ENCODE measurements at places on chromosomes 13 and 19.

DNA sequence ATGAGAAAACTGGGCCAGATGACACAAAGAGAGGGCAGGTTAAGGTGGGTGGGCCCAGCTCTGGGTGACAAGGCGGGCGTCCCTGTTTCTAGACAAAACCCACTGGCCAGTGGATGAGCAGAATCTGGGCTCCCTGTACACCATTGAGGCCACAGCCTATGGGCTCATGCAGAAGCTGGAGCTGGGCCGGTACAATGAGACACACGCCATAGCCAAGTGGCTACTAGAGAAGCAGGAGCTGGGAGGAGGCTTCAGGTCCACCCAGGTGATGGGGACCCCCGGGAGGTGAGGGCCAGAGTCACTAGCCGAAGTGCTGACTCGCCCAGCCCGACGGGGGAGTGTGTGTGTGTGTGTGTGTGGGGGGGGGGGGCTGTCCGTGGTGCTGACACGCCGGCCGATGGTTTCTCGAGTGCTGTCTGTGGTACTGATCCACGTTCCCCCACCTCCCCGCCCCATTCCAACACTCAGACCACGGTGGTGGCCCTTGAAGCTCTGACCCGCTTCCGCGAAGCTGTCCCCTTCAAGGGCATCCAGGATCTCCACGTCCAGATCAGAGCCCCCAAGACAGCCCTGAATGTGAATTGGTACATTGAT lies 24.3 kb upstream of the SHFL start:
- no peak for DNase-seq

GRCh38 chr13:94339116-94339687 lies 140.3 kb downstream of the DCT start:
- DNase-seq, result no peak

DNA sequence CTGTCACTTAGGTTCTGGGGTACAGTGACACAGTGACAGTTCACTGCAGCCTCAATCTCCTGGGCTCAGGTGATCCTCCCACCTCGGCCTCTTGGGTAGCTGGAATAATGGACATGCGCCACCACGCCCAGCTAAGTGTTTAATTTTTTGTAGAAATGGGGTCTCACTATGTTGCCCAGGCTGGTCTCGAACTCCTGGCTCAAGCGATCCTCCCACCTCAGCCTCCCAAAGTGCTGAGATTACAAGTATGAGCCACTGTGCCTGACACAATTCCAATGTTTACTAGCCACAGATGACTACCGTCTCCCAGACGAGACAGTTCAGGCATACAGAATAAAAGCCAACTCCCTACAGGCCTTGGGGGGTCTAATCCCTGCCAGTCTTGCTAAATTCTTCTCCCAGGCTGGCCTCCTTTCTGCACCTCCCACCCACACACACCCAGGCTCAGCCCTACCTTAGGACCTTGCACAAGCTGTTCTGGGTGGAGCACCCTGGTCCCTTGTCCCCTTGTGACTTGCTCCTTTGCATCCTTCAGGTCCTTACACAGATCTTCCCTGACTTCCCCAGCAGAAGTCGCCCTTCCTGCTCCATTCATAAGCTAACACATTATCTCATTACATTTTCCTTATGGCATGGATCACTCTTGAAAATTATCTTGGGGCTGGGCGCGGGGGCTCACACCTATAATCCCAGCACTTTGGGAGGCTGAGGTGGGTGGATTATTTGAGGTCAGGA lies 106.4 kb downstream of the INSR start:
- no peak for DNase-seq

DNA sequence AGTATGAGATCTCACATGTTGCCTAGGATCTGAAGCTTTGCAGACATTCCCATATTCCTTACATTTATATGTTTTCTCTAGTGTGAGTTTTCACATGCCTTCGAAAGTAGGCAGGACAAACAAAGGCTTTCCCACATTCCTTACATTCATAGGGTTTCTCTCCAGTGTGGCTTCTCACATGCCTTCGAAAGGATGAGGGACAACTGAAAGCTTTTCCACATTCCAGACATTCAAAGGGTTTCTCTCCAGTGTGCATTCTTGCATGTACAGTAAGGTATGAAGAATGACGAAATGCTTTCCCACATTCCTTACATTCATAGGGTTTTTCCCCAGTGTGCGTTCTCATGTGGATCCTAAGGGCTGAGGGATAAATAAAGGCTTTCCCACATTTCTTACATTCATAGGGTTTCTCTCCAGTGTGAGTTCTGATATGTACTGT lies 14.2 kb downstream of the ZNF699 start:
- DNase-seq, result no peak

- DNase-seq, result peak; percentile 38
These were observed 28.1 kb downstream of the BRD4 start for GRCh38 chr19:15304140-15304705.

DNA sequence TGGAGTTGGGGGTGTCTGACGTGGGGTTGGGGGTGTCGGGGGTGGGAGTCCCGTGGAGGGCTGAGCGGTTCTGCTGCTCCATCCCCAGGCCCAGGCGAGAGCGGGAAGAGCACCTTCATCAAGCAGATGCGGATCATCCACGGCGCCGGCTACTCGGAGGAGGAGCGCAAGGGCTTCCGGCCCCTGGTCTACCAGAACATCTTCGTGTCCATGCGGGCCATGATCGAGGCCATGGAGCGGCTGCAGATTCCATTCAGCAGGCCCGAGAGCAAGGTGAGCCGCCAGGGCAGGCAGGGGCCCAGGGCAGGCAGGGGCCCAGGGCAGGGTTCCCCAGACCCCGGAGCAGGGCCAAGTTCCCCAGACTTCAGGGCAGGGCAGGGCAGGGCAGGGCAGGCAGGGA lies 12.7 kb downstream of the GNA15 start:
- no peak for DNase-seq

DNA sequence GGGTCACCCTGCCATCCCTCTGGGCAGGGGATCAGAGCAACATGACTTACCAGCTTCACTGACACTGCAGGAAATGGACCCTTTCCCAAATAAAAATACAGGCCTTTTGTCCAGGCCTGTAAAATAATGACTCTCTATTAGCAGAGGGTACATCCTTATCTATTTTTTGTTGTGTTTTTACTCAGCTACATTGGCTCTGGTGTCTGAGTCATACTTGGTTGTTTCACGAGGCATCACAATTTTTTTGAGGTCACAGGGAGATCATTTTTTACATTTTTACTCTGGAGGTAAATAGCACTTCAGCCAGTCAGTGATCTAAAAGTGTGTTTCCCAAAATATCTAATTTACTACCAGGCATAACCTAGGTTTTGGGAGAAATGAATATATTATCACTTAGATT lies 6.9 kb upstream of the HTR2A start:
- DNase-seq, result no peak

- no peak for DNase-seq
These were observed 913.3 kb downstream of the UQCRFS1 start for GRCh38 chr19:28299649-28300048.

DNA sequence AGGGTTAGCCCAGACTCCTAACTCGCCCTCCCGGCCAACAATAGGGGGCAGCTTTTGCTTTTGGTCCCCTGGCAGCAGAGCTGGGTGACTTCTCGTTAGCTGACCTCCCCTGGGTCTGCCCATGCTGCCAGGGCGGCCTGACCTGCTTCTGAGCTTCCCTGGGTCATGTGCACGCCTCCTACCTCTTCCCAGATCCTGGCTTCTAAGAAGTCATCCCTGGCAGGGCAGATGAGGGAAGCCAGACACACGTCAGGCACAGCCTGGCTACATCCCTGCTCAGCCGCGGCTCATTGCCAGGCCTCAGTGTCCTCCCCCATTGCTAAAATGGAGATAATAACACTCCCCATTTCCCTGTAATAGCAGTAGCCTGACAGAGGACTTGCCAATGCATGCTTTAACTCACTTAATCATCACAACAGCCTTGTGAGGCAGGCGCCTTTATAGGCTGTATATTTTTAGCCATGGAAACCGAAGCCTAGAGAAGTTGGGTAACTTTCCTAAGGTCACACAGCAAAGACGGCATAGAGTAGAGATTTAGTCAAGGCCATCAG lies 2.1 kb downstream of the KCNK6 start:
- DNase-seq, result no peak

- peak; percentile 86 for DNase-seq
These were observed 19.4 kb downstream of the CEACAM21 start for GRCh38 chr19:41595258-41595889.

DNA sequence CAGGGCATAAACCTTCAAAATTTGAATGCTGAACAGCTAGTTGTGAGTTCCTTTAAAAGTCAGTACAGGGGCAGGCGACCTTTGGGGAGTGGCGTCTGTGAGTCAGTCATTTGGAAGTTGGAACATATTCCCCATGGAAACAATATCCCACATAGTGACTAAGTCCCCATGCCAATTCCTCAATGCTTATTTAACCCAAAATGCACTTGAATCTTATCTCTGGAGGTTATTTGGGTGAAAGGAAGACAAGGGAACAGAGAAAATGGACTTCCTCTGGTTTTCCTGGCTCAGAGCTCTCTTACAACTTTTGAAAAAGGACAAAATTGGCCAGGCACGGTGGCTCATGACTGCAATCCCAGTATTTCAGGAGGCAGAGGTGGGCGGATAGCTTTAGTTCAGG lies 479.2 kb upstream of the NBEA start:
- no peak for DNase-seq

GRCh38 chr19:58182577-58182988 lies 278 bp upstream of the ZNF274 start:
- DNase-seq, result peak; percentile 83

DNA sequence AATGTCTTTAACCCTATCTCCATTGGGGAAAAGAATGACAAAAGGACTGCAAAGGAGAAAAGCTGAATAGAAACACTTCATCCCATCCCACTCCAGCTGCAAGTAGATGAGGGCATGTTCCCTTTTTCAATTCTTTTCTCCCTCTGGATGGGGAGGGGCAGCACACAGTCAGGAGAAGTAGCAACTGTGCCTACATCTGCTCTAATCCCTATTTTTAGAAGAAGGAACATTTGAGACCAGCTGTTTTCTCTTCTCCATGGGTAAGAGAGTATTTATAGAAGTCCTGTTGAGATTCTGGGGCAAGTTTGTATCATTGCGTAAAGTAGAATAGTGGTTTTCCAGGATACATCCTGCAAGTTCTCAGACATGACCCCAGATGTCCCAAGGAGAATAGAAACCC lies 9.3 kb upstream of the GTF3A start:
- no peak for DNase-seq

DNA sequence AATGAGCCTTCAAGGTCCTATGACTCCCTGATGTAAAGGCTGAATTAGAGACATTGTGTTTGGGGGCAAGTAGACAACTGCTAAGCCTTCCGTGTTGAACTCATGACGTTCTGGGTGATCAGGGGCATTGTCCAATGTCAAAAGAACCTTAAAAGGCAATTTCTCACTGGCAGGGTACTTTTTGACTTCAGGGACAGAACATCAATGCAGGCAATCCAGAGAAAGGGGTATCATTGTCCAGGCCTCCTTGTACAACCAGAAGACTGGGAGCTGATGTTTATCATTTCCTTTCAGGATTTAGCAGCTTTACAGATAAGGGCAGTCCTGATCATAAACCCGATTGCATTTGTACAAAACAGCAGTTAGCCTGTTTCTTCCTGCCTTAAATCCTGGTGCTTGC lies 25.0 kb upstream of the SMAD9 start:
- no peak for DNase-seq

DNA sequence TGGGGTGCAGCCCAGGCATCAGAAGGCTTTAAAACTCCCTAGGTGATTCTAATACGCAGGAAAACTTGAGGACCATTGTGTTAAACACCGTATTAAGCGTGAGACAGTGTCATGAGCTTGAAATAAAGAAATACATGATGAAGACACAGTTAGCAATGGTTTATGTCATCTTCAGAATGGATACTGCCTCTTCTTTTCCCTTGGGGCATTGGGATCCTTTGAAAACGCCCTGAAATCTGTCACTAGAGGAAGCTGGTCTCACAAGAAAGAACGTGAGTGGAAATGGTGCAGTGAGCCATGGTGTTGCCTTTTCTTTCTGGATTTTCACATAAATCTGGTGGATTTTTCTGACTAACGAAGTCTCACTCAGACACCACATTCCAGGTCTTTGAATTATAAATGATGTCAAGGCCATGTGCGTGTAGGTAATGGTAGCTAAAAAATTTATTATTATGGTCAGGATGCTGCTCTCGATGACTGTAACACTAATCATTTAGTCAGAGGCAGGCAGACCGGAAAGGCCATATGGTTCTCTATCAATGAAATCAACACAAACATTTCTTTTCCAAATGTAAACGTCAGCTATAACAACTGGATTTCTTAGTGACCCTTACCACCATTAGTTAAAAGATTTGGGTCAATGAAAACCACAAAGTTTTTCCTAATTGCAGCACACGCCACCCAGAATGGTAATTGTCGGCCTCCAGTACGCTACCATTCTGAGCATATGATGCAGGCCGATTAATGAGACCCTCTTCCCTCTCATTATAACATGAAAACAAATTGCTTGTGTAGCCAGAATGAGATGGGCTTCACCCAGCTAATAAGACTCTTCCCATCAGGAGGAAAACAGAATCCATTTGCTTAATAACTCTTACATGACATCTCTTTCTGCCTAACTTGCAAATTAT lies 105.6 kb downstream of the SLC7A1 start:
- DNase-seq, result no peak

DNA sequence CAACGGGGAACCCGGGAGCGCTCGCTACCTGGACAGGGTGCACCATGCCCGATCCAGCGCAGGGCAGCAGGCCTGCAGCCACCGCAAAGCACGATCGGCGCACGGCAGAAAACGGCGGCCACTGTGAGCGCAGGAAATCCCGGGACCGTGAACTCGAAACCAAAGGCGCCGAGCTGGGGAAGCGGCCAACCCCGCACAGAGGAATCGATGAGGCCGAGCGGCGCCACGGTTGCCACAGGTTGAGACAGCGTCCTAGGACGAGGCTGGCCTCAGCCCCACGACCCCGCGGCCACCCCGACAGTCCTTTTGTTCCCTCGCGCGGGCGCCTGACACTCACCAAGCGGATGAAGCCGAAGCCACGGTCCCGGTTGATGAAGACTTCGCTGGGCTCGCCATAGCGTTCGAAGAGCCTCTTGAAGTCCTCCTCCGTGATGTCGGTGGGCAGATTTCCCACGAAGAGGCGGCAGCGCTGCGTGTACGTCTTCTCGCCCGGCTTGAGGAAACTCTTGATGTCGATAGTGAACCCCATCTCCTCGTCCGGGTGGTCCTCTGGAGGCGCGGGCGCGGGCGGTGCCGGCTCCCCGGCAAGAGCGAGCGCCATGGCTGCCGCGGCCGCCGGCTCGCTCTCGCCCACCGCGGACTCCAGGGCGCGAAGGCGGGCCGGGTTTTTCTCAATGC lies 557 bp downstream of the PSPC1 start:
- DNase-seq, result peak; percentile 63

DNA sequence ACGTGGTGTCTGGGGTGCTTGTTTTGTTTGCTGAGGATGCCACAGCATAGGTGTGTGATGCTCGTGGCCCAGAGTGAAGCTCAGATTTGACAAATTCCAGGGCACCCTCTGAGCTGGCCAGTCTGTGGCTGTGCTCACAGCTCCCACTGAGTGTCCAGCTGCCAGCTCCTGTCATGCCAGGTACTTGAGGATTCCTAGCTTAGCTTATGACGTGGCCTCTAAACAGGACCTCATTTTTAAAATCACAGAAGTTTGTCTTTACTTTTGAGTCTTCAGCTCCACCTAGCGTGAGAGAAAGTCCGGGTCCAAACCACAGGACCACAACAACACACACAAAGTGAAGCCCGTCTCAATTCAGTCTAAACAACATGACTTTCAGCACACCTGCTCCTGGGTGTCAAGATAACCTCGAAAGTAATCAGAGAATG lies 117.3 kb downstream of the RAB20 start:
- peak; percentile 7 for DNase-seq

Measured in activated CD4-positive, alpha-beta T cell treated with anti-CD3 and anti-CD28 coated beads, Interleukin-10, Interleukin-2, amounts not matched to agents 100 ng/mL and 50 ng/mL, durations not matched to agents 16 hours and 8 hours (primary cell).